Adipocyte (in vitro differentiated cells): ENCODE measurements at places on chromosomes 4 and X.

DNA sequence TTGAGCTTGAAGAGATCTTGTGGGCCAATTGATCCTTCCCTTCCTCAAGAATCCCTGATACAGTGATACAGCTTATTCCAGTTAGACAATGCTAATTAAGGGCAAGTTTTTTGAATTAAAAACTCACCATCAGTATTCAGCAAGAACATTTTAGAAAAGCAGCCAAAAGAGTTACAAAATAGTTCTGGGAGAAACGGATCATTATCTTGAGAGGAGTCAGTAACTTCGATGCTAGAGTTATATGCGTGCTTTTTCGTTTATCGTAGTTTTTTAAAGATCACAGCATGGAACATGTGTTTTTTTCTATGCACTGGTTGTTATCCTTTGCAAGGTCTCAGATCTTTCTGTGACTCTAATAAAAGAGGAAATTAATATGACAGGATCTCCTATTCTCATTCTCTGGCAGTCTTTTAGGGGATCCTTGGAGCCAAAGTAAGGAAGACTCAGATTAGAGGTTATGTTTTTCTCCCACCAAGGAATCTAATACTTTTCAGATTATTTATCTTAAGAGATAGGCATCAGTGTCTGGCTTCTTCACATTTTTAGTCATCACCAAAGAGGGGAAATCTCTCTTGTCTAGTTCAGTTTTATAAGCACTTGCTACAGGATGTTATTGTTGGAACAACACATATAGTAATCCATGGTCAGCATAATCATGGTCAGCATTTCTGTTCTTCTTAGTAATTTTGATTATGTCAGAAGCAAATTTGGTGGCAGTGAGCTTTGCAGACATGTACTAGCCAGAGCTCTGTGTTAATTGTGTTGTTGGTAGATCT is 109.7 kb downstream of the PDLIM5 start:
- peak; percentile 74 for DNase-seq

DNA sequence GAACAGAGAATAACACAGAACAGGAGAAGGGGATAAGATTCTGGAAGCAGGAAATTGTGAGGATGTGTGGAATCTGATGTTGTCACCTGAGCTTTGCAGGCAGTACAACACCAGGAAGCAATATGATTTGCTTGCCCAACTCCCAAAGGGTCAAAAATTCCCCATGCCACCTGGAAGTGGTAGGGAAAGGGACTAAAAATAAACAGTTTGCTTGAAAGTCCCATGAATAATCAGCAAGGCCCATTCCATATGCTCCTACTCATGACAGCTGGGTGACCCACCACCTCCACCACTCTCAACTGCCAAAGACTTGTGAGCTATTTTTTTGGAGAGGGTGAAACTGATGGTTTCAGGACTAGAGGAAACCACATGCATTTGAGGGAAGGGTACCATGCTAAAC is 168.4 kb downstream of the KCNIP4 start:
- DNase-seq, result peak; percentile 19

GRCh38 chr4:111937368-111937767 is 207.9 kb upstream of the FAM241A start:
- peak; percentile 44 for DNase-seq

GRCh38 chrX:93419642-93420041 is 253.7 kb downstream of the NAP1L3 start:
- no peak for DNase-seq

GRCh38 chr4:186936496-186937375 is 213.1 kb upstream of the FAT1 start:
- DNase-seq, result peak; percentile 70

GRCh38 chr4:183154701-183155391 is 55.8 kb downstream of the WWC2 start:
- no peak for DNase-seq

DNA sequence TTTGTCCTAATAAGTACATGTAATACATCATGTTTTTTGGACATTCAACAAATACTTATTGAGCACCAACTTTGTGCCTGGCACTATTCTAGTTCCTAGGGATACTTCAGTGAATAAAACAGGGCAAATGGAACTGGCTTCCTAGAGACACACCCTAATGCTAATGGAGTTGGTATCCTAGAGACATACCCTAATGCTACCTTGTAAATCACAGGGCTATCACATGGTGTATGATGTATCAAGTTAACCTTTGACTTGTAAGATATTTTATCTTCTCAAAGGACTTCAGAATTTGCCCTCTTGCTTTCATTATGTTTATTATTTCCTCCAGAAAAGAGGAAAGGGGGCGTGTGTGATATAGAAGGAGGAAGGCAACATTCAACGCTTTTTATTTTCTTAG is 10.1 kb downstream of the GK start:
- no peak for DNase-seq

- DNase-seq, result no peak
These were observed 197.4 kb downstream of the ENOX2 start for GRCh38 chrX:130705591-130705990.
